ENCODE measurements at places on chromosomes 1 and 21. TPM values are rescaled to one million over a fixed set of nuclear protein-coding genes. Genes with fewer than 3 reads are reported as not detected.

The SYTL1 gene
- polyA plus RNA-seq = 0.46 TPM

GRCh38 chr1:33692206-33693188 lies 171.4 kb upstream of the HMGB4 start:
- DNase-seq = no peak

DNA sequence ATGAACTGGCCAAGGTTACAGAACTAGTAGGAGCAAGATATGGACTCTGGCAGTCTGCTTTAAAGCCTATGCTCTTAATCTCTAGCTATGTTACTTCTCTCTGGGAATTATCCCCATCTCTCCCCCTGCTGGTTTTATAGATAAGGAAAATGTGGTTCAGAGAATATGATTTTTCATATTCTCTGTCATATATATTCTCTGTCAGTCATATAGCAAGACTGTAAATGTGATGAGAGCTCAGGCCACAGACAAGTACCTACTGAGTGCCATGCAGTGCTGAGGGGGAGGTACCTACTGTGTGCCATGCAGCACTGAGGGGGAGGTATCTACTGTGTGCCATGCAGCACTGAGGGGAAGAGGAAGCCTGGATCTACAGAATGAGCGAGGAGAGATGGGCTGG lies 220.3 kb upstream of the FGGY start:
- no peak for DNase-seq

The EPHB2 gene
- 0.15 TPM for polyA plus RNA-seq

GRCh38 chr1:3563125-3563524 lies 48.2 kb downstream of the MEGF6 start:
- no peak for DNase-seq

GRCh38 chr1:173269490-173270230 lies 62.5 kb upstream of the TNFSF4 start:
- DNase-seq = no peak

GRCh38 chr1:161887730-161888287 lies 121.7 kb downstream of the ATF6 start:
- DNase-seq = no peak

GRCh38 chr21:44423312-44423821 lies 31.9 kb upstream of the LRRC3 start:
- no peak for DNase-seq

The ZSWIM5 gene
- 0.22 TPM for polyA plus RNA-seq

- peak; percentile 46 for DNase-seq
Observed at GRCh38 chr1:247639381-247639981, 34.1 kb downstream of the OR2G3 start.

DNA sequence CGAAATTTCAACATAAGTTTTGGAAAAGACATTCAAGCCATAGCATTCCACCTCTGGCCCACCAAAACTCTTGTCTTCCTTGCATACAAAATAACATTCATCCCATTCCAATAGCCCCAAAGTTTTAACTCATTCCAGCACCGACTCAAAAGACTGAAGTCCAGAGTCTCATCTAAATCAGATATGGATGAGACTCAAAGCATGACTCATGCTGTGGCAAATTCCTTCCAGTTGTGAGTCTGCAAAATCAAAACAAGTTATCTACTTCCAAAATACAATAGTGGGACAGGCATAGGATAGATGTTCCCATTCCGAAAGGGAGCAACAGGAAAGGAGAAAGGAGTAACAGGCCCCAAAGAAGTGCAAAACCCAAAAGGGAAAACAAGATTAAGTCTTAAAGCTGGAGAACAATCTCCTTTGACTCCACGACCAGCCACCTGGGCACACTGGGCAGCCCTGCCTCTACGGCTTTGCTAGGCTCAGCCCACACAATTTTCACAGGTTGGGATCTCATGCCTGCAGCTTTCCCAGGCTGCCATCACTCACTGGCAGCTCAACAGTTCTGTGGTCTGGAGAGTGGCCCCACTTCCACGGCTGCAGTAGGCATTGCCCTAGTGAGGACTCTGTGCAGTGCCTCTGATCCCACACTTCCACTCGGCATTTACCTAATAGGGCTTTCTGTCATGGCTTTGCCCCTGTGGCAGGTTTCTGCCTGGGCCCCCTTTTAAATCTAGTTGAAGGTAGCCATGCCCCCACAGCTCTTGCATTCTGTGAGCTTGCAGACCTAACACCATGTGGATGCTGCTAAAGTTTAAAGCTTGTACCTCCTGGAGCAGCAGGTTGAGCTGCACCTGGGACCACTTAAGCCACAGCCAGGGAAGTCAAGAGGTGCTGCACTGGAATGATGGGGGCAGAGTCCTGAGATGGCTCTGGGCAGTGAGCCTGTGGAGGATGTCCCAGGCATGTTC lies 51.0 kb downstream of the RUNX3 start:
- no peak for DNase-seq

GRCh38 chr1:12616709-12617373 lies 1.2 kb downstream of the DHRS3 start:
- DNase-seq = peak; percentile 56

DNA sequence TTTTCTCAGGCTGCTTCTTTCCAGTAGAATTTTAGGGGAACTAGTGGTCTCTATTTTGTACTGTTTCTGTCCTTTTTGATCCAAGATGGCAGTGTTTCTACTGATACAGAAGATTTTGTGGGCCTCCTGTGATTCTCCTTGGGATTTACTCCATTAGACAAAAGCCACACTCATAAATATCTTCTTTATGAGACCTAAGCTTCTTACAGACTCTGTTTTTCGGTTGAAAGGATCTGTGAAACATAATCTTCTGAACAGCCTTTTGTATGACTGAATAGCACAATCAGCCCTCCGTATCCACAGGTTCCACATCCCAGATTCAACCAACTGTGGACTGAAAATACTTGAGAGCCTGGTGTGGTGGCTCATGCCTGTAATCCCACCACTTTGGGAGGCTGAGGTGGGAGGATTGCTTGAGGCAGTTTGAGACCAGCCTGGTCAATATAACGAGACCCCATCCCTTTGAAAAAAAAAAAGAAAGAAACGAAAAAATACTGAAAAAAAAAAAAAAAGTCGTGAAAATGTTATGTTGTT lies 10.8 kb upstream of the PSMD4 start:
- DNase-seq = no peak

The CCDC185 gene
- not detected for polyA plus RNA-seq

- no peak for DNase-seq
Observed at GRCh38 chr1:54371038-54371941, 34.9 kb downstream of the SSBP3 start.

- DNase-seq = peak; percentile 58
Observed at GRCh38 chr1:27405074-27405473, 12.7 kb downstream of the GPR3 start.

GRCh38 chr1:224047538-224047937 lies 66.4 kb upstream of the FBXO28 start:
- DNase-seq = no peak

The NEGR1 gene
- 5.4 TPM for polyA plus RNA-seq

DNA sequence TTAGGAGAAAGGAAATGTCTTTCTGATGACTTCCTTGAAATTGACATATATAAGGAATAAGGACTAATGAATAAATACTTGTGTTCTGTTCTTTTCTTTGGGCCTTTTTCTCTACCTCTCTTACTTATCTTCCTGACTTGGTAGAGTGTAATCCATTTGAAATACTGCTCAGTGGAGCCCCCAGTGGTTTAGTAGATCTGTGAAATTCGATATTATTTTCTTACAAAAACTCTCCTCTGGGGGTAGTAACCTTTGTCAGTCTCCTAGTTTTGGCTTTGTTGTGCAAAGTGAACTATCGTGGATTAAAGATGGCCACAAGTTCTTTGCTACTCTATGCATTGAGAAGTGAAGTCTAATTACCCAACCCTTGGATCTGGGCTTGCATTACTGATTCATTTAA lies 48.8 kb downstream of the DUSP10 start:
- DNase-seq = no peak

DNA sequence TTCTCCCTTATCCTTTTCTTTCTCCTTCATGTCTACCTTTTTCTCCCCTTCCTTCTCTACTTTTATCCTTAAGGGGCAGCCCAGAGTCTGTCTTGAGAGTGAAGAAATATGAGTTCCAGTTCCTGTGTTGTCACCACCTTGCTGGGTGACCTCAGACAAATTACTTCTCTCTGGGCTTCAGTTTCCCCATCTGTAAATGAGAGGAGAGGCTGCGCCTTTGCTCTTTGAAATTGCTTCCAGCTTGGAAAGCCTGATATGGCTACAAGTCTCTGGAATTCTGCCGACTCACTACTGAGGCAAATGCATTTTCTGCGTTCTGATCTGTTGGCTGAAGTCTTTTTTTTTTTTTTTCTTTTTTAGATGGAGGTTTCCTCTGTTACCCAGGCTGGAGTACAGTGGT lies 119.2 kb downstream of the SYF2 start:
- no peak for DNase-seq

DNA sequence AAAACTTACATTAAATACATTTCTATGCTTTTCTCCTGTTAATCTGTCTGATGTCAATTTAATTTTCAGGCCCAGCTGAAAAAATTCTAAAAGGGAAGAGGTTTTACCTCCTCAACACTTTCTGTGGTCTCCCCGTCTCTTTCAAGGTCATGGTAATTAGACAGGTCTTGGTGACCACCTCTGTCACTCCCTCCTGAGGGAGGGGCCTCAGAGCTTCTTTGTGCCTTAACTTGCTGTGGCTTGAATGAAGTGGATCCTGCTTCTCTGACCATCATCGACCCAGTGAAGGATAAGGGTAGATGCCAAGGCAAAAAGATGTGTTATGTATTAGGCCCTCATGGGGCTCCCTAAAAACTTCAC lies 40.8 kb upstream of the OSBPL9 start:
- DNase-seq = no peak

The OR2L8 gene
- not detected for polyA plus RNA-seq

GRCh38 chr1:52727114-52727586 lies 897 bp downstream of the ZYG11B start:
- DNase-seq = no peak

GRCh38 chr1:44672961-44673674 lies 1.2 kb downstream of the TMEM53 start:
- no peak for DNase-seq

The HSPB7 gene
- 5,521 TPM for polyA plus RNA-seq

DNA sequence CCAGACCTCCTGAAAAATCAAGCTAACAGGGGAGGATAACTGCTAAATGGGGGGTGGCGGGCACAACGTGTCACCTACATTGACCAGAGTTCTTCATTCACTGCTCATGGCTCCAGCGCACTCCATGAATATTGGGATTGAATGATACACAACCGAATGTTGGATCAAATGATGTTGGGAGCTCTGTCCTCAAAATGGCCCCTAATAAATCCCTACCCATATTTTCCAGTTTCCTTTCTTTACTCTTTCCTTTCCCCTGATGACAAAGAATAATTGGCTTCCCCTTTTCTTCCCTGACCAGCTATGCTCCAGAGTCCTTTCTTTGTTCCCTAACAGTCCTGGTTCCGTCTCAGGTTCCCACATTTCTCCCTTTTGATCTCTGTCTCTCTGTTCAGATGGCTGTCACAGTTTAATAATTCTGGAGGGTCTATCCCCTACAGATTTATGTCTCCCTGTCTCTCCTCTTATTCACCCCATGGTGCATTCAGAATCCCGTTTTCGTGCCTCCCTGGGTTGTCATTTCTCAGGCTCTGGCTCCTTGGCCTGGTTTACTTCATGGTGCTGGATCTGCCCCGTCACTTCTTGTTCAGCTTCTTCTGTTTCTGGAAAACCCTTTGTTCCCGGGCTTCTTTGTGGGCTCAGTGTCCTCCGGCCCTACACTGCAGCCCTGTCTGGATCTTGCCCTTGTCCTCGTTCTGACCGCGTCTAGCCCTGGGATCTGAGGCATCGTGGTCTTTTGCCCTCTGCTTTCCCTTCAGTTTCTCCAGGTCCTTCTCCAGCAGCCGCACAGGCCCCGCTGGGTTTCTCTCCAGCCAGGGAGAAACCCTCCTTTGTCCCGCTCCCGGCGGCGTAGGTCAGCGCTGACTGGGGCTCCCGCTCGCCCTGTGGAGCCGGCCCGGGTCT lies 78.3 kb downstream of the NDUFS5 start:
- no peak for DNase-seq

GRCh38 chr1:94777281-94777680 lies 42.9 kb upstream of the SLC44A3 start:
- no peak for DNase-seq

The SLFNL1 gene
- 0.22 TPM for polyA plus RNA-seq

DNA sequence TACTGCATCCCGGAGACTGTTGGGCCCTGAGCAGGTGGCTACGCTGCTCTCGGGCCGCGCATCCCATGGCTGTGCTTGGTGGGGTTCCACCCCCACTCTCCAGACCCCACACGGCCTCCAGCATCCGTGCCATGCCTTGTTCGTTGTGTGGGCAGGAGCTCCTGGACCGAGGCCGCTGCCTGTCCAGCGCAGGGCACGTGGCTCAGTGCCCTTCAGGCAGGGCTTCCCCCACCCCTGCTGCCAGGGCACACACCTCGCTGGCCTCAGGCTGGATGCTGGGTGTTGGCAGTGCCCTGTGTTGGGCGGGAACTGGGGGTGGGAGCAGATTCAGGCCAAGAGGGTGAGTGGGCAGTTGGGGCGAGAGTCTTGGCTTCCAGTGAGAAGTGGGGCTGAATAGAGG lies 9.9 kb downstream of the PRKCZ start:
- no peak for DNase-seq

- no peak for DNase-seq
Observed at GRCh38 chr21:21163904-21164303, 165.7 kb downstream of the NCAM2 start.

- DNase-seq = no peak
Observed at GRCh38 chr1:241140670-241141069, 216.3 kb downstream of the RGS7 start.

- DNase-seq = no peak
Observed at GRCh38 chr1:33098371-33098770, 17.4 kb downstream of the AZIN2 start.

DNA sequence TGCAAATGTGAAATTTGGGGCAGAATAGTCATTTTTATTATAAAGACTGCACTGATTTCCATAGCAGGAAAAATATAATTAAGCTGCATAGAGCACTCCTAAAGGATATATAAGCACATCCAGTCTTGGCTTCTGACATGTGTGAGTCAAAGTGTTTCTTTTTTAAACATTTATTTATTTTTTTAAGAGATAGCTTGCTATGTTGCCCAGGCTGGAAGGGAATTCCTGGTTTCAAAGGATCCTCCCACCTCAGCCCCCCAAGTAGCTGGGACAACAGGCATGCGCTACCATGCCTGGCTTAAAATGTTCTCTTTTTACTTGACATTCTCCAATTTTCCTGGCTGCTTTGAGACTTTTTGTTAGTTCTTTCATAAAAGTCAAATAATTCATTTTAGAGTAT lies 126.1 kb downstream of the HMCN1 start:
- DNase-seq = no peak

The THEMIS2 gene
- 5.6 TPM for polyA plus RNA-seq

- peak; percentile 66 for DNase-seq
Observed at GRCh38 chr1:3483801-3484444, 29.5 kb downstream of the ARHGEF16 start.

The TSEN15 gene
- 21.6 TPM for polyA plus RNA-seq

- no peak for DNase-seq
Observed at GRCh38 chr1:47635597-47635996, 197.8 kb downstream of the FOXD2 start.

The FCRL6 gene
- 0.12 TPM for polyA plus RNA-seq
